ENCODE measurements at places on chromosomes 16 and 17. TPM values are rescaled to one million over a fixed set of nuclear protein-coding genes. Genes with fewer than 3 reads are reported as not detected.

HES7 gene
- total RNA-seq: 0.97 TPM

HBQ1 gene
- not detected for total RNA-seq

KRTAP3-1 gene
- total RNA-seq: not detected

ARHGAP44 gene
- 9.9 TPM for total RNA-seq

TNP2 gene
- total RNA-seq: not detected

ANKRD13B gene
- 17.1 TPM for total RNA-seq

ASPA gene
- 5.0 TPM for total RNA-seq

CAPNS2 gene
- 0.69 TPM for total RNA-seq

CACNA1G gene
- 2.5 TPM for total RNA-seq

STX1B gene
- total RNA-seq: 0.94 TPM

DNA sequence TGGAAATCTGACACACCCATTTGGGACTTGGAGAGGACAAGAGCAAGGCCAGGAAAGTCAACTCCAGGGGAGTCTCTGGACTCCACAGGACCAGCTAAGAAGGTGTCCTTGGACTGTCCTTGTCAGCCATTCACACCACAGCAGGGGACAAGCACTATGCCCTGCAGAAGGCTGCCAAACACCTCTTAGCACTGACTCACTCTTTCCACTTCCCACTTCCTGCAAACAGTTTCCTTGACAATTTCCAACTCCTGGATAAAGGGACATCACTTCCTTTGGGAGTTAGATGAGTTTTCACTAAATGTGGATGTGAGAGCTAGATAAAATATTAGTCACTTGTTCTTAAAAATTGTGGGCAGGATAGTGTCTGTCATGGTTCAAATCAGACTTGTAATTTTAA, 37.8 kb upstream of the BCAR1 start:
- H3K4me1 ChIP-seq: peaks cover 2% of the 10 kb centered on the region
- no peak overlapping the region for H3K27ac ChIP-seq
- no peaks in the 10 kb centered on the region for H3K27me3 ChIP-seq
- DNase-seq: no peak
- H3K4me3 ChIP-seq: no peak overlapping the region
- no peaks in the 10 kb centered on the region for H3K36me3 ChIP-seq

GRCh38 chr17:15175356-15175755, 89.8 kb downstream of the PMP22 start:
- no peaks in the 10 kb centered on the region for H3K4me1 ChIP-seq
- H3K4me3 ChIP-seq: no peak overlapping the region
- H3K36me3 ChIP-seq: no peaks in the 10 kb centered on the region
- DNase-seq: no peak

DNA sequence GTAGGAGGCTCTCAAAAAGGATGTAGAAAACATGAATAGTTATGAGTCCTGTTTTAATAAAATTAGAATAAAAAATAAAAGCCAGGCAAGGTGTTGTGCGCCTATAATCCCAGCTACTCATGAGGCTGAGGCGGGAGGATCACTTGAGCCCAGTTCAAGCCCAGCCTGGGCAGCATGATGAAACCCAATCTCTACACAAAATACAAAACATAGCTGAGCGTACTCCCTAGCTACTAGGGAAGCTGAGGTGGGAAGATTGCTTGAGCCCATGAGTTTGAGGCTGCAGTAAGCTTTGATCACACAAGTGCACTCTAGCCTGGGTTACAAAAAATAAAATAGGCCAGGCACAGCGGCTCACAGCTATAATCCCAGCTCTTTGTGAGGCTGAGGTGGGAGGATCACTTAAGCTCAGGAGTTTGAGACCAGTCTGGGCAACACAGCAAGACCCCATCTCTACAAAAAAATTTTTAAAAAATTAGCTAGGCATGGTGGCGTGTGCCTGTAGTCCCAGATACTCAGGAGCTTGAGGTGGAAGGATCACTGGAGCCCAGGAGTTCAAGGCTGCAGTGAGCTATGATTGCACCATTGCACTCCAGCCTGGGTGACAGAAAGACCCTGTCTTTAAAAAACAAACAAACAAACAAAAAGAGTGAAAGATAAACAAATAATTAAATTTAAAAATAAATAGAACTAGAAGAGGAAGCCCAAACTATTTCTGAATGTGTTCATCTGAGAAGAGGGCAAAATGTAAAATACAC, 17.2 kb upstream of the PRM1 start:
- no peaks in the 10 kb centered on the region for H3K27me3 ChIP-seq
- no peak overlapping the region for H3K4me3 ChIP-seq
- peak overlapping the region; percentile 5 for H3K27ac ChIP-seq
- H3K36me3 ChIP-seq: no peaks in the 10 kb centered on the region

DNA sequence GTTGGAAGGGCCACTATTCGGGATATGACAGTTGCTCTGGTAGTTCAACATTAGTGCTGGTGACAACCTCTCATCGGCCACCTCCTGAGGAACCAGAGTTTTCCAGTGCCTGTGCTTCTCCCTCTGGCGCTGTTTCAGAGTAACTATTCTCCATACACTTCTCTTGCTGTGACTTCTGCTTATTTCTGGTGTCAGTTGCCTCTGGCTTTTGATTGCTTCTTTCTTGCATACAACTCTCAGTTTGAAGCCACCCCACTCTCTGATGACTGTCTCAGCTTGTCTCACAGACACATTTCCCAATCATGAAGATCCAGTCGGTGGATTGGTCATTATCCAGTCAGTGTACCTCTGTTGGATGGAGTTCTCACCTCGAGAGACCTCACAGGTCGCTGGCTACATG, 3.4 kb upstream of the TM4SF5 start:
- no peak overlapping the region for H3K4me3 ChIP-seq
- DNase-seq: no peak
- no peaks in the 10 kb centered on the region for H3K36me3 ChIP-seq
- no peaks in the 10 kb centered on the region for H3K27me3 ChIP-seq
- H3K27ac ChIP-seq: no peak overlapping the region

GRCh38 chr17:58040386-58040785, 33.3 kb upstream of the SRSF1 start:
- H3K27ac ChIP-seq: no peak overlapping the region
- H3K4me3 ChIP-seq: no peak overlapping the region
- H3K27me3 ChIP-seq: no peaks in the 10 kb centered on the region
- no peaks in the 10 kb centered on the region for H3K36me3 ChIP-seq
- H3K4me1 ChIP-seq: no peaks in the 10 kb centered on the region

DNA sequence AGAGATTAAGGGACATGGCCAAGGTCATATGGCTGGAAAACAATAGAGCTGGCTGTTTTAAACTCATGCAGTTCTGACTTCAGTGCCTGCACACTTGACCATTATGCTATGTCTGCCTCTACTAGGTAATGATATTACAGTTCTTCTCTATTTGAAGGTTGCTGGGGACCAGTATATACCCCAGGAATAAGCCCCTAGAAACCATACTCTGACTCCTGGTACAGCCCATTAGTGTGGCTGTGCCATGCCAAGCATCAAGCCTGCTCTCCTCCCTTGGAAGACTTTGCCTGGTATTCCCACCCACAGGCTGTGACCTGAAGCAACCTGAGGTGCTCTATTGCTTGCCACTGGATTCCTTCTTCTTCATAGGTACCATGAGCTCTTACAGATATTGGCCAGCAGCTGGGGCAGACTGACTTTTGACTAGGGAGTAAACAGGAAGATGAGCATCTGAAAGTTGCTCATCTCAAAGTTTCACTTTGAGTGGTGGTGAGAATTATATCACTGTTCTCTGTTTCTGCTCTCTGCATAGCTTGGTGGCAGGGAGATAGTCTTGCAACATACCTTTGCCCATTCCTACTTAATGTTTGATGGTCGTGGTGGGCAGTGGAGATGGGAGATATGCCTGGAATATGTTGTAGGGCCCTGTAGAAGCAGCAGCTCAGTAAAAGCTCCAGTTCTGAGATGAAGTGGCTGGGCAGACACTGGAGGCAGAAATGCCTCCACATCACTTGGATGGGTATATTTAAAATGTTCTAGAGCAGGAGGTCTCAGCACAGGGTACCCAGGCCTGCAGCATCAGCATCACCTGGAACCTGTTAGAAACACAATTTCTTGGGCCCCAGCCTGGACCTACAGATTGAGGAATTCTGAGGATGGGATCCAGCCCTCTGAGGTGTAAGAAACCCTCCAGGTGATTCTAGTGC, 274.7 kb downstream of the HS3ST4 start:
- H3K27ac ChIP-seq: no peak overlapping the region
- no peak overlapping the region for H3K4me3 ChIP-seq
- DNase-seq: no peak
- H3K36me3 ChIP-seq: no peaks in the 10 kb centered on the region
- no peaks in the 10 kb centered on the region for H3K4me1 ChIP-seq
- H3K27me3 ChIP-seq: no peaks in the 10 kb centered on the region

DNA sequence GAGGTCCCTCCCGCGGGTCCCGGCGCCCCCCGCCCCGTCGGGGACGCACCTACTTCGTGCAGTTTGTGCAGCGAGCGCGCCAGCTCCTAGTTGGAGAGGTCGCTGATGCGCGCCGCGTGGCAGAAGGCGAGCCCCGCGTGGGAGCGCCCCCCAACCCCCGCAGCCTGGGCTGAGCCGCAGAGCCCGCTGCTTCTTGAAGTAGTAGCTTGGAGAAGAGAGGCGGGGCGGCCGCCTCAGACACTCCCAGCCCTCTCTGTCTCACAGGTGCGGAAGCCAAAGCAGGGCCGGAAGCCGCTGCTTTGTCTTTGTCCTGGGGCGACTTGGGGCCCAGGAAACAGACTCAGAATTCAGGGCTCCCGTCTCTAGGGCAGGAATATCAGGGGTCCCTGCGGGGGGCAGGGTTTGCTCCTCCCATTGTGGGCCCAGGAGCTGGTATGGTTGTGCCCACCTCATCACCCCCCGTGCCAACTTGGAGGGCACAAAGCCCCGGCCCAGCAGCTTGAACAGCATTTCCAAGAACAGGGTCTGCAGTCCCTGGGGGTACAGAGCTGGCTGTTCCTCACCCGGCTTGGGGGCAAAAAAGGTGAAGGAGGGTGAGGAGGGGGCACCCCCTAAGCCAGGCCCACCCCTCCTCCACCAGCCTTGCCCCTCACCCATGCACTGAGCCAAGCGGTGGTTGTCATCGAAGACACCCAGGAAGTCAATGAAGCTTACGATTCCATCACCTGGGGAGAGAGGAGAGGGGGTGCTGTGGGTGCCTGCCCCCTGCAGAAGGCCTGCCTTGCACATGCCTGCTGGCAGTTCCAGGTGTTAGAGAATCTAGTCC, 13.5 kb downstream of the SPATA32 start:
- H3K4me1 ChIP-seq: peaks cover 7% of the 10 kb centered on the region
- peak overlapping the region; percentile 34 for H3K4me3 ChIP-seq
- no peak overlapping the region for H3K27ac ChIP-seq
- no peaks in the 10 kb centered on the region for H3K36me3 ChIP-seq
- no peak for DNase-seq

DNA sequence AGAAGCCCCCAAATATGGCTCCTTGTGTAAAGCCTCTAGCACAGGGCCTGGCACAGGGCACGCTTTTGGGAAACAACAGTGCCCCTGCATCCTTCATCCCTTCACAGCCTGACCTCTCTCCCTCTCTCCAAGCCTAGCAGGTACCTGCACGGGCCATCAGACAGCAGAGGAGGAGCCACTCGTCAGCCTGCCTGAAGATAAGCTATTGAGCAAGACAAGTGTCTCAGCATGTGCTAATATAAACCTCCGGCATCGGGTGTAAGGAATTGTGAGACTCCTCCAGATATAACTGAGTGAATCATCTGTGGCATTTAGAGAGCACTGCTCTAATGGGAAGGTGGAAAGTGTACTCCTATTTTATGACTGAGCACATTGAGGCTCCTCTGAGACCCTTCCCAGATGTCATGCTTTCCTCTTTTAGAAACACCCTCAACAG, 38.3 kb downstream of the TBX4 start:
- H3K36me3 ChIP-seq: no peaks in the 10 kb centered on the region
- peaks cover 2% of the 10 kb centered on the region for H3K4me1 ChIP-seq
- no peak overlapping the region for H3K27ac ChIP-seq
- no peak for DNase-seq

GRCh38 chr16:48914070-48914469, 304.1 kb upstream of the N4BP1 start:
- no peaks in the 10 kb centered on the region for H3K4me1 ChIP-seq
- no peak overlapping the region for H3K27ac ChIP-seq
- no peaks in the 10 kb centered on the region for H3K36me3 ChIP-seq

GRCh38 chr17:18859256-18859655, 1.3 kb downstream of the PRPSAP2 start:
- H3K36me3 ChIP-seq: no peaks in the 10 kb centered on the region
- no peak overlapping the region for H3K27ac ChIP-seq
- H3K4me1 ChIP-seq: no peaks in the 10 kb centered on the region
- DNase-seq: no peak
- H3K4me3 ChIP-seq: peak overlapping the region; percentile 97
- H3K27me3 ChIP-seq: no peaks in the 10 kb centered on the region

GRCh38 chr16:11183035-11183812, 72.8 kb downstream of the SOCS1 start:
- H3K36me3 ChIP-seq: no peaks in the 10 kb centered on the region
- peaks cover 2% of the 10 kb centered on the region for H3K4me1 ChIP-seq
- no peaks in the 10 kb centered on the region for H3K27me3 ChIP-seq
- H3K27ac ChIP-seq: no peak overlapping the region
- no peak overlapping the region for H3K4me3 ChIP-seq

GRCh38 chr17:43645450-43645764, 16.3 kb downstream of the MEOX1 start:
- no peak overlapping the region for H3K4me3 ChIP-seq
- H3K4me1 ChIP-seq: peaks cover 10% of the 10 kb centered on the region
- H3K27me3 ChIP-seq: no peaks in the 10 kb centered on the region
- no peak for DNase-seq

GRCh38 chr17:14923981-14924380, 341.1 kb downstream of the PMP22 start:
- H3K36me3 ChIP-seq: no peaks in the 10 kb centered on the region
- no peaks in the 10 kb centered on the region for H3K27me3 ChIP-seq
- DNase-seq: no peak
- H3K27ac ChIP-seq: no peak overlapping the region
- no peak overlapping the region for H3K4me3 ChIP-seq
- H3K4me1 ChIP-seq: no peaks in the 10 kb centered on the region

GRCh38 chr16:12833926-12834325, 30.2 kb upstream of the CPPED1 start:
- no peaks in the 10 kb centered on the region for H3K4me1 ChIP-seq
- DNase-seq: no peak
- no peak overlapping the region for H3K27ac ChIP-seq
- no peaks in the 10 kb centered on the region for H3K27me3 ChIP-seq
- H3K36me3 ChIP-seq: no peaks in the 10 kb centered on the region
- no peak overlapping the region for H3K4me3 ChIP-seq

All from ovary (tissue), 10 donors.